ENCODE measurements at places on chromosomes 12 and 14.
A peak's percentile ranks its signal among the peaks of the same experiment; 100 is the strongest.

DNA sequence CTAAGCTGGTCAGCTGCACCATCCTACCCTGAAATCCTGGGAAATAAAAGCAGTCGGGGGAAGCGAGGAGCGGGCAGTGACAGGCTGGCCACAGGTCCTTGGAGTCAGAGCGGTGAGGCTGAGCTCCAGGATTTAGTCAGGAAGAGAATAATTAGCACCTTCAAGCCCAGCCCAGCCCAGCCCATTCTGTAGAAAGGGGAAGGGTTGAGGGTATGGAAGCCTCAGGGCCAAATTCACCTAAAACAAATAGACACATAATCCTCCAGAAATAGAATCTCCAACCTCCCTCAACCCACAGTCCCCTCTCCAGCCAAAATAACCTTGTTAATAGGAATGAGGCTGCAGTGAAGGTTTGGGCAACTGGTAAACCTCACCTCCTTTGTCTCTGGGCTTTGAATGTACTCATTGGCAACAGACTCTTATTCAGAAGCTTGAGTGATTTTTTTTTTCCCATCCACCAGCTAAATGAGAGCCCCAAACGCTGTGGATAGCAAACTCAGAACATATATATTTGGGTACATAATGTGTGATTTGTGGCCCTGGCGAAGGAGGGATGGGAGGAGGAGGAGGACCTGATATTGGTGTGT, 334.1 kb downstream of the DPF3 start:
- peak; percentile 40 for DNase-seq

- DNase-seq = peak; percentile 84
Observed at GRCh38 chr12:132614861-132615578, 3.6 kb upstream of the P2RX2 start.

GRCh38 chr12:125110641-125111360, 45.6 kb downstream of the AACS start:
- DNase-seq = peak; percentile 61

GRCh38 chr12:2297004-2297403, 244.2 kb downstream of the CACNA1C start:
- no peak for DNase-seq

DNA sequence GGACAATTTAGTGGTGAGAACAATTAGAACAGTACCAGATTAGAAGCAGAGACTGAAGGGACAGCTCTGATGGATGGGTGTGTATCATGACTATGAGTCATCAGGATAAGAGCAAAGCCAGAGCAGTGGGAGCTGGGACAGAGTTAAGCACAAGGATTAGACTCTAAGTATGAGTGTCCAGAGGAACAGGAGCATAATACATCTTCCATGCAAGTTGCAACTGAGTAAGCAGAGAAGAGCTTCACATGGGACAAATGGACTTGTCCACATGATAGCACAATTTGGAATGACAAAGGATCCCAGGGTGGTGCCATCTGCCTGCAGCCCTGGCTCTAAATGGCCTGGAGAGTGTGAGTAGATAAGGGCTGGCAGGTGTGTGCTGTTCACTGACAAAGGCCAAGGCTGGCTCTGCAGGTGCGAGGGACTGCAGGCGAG, 226.4 kb upstream of the CAND1 start:
- DNase-seq = peak; percentile 53

- DNase-seq = no peak
Observed at GRCh38 chr12:51751661-51752060, 96.9 kb downstream of the FIGNL2 start.

GRCh38 chr12:3631759-3632158, 121.2 kb downstream of the CRACR2A start:
- no peak for DNase-seq

DNA sequence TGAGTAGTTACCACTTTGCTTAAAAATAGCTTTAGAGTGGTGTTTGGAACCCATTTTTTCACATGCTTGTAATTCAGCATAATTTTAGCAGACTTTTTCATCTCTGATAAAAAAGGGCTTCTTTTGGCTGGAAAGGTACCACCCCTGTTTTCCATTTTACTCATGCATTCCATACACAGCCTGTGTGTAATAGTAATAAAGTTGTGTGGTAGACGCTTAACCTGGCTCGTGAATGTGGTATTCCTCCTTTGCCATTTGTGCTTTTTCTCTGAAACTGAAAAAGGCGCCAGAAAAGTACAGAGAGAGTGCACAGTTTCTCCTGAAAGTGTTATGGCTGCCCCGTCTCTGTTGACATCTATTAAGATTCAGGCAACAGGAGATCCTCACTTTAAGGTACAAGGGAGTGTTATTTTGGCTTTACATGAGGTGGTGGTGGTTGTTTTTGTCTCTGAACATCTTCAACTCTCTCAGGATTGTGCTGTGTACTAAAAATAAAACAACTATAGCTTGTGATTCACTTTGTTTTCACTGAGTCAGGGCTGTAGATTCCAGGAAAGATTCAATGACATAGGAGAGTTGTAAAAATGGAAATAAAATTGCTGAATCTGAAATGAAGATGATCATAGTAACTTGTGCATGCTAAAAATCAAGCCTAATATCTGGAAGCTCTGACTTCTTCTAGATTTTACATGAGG, 45.6 kb upstream of the MIS18BP1 start:
- DNase-seq = no peak

DNA sequence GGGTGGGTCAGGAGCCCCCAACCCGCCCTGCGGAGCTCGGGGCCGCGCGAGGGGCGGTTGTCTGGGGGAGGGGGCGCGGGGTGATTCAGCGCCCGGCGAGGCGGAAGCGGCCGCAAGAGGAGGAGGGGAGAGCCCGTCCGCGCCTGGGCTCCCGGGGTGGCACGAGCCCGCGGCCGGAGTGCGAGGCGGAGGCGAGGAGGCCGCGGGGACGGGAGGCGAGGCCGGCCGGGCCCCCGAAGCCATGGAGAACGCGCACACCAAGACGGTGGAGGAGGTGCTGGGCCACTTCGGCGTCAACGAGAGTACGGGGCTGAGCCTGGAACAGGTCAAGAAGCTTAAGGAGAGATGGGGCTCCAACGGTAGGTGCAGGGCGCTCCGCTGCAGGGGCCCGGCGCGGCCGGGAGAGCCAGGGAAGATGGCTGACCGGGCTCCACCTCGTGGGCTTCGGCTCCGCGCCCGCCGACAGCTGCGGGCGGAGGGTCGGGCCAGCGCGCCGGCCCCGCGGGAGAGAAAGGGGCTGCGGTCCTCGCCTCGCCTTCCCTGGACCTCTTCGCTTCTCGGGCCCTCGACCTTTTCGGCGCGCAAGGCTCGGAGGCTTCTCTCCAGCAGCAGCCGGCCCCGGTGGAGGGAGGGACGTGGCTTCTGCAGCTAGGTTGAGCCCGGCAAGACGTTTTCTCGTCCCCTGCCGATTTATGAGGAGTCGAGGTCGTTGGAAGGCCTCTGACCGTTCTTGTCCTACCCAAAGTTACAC, 677 bp downstream of the ATP2A2 start:
- peak; percentile 64 for DNase-seq

DNA sequence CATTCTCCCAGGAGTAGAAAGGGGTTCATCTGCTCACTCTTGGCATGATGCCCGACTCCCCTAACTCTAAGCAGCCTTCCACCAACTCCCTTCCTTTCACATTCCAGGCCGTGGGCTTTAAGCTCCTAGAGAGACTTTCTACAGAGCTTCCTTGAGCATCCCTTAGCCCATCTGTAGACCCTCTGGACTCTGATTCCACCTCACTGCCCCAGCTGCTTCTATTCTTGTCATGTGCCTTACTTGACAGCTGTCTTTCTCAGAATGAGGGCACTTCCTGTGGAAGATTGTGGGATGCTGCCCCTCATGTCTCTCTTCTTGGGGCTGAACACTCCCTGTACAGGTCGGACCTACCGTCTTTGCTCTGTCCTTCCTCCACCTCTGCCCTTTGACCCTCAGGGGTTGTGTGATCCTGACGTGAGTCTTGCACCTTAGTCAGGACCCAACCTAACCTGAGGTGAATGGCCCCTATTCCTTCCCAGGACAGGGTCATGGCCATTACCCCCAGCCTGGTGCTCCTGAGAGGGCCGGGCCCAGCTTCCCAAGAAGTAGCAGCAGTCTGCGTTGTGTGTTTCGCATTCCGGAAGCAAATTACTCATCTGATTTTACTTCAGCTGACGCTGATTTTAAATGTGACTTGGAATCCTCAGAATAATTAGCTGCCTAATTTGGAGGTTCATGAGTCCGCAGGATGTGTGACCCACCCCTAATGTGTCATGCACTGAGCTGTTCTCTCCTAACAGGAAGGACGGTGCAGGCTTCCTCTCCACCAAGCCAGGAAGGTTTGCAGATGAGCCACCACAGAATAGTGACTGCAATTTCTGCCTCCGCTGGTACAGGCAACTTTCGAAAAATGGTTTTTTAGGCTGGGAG, 2.7 kb upstream of the GALNT6 start:
- peak; percentile 72 for DNase-seq

GRCh38 chr14:95876761-95877538, at the start of gene TUNAR:
Gene TUNAR (plus strand): TSS chr14:95876832.
- DNase-seq = no peak
